ENCODE measurements at places on chromosomes 11 and 22.

- DNase-seq, result no peak
Observed at GRCh38 chr11:64070314-64070681, 34.6 kb downstream of the FLRT1 start.

- no peak for DNase-seq
Observed at GRCh38 chr11:75938543-75938942, 123.5 kb downstream of the UVRAG start.

- no peak for DNase-seq
Observed at GRCh38 chr11:118587952-118588351, 15.7 kb downstream of the ARCN1 start.

- no peak for DNase-seq
Observed at GRCh38 chr11:115720602-115721245, 216.5 kb upstream of the CADM1 start.

GRCh38 chr11:35154952-35155351 lies 16.0 kb downstream of the CD44 start:
- no peak for DNase-seq

DNA sequence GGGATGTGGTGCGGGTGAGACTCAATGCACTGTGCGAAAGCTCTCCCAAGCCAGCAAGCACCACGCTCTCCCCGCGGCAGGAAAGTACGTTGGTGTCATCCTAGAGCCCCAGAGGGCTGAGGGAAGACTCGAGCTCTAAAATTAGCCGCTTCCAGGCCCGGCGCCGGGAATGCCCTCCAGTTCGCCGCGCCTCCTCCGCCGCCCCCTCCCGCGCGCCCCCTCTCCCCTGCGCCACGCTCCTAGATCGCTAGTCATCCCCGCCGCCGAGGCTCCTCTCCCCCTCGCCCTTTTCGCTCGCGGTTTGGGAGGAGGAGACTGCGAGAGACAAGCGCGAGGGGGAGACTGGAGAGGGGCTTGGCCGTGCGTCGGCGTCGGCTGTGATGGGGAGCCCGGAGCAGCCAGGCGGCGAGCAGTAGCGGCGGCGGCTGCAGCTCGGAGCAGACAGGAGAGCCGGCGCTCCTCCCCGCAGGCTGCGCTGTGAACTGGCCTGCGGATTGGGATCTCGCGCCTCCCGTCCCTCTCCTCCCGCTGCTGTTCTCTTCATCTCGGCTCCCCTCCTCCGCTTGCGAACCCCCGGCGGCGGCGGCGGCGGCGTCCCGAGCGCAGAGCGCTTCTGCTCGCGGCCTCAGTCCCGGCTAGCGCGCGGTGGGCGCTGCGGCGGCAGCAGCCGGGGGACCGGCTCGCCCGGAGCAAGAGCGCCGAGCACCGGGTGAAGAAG lies at the start of gene FAT3:
FAT3 (plus strand) TSS at position 412 of the 718 bp plus-strand sequence. CDS start 127,295 bp downstream, outside the sequence.
- no peak for DNase-seq

DNA sequence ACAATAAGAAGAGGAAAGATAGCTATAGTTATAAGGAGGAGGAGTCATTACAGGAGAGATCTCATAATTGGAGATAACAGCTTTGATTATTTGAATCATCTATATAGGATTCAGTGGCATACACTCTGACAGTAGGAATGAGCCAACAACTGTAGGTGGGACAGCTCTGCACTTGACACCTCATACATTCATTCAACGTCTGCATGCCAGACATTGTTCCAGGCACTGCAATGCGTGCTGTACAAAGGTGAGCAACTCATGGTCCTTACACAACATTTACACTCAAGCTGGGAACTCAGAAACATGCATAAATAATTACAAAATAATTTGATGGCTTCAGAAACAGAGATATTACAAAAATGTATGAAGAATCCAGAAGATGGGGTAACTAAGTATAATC lies 154.3 kb downstream of the MSANTD4 start:
- no peak for DNase-seq

- no peak for DNase-seq
Observed at GRCh38 chr22:38704654-38705234, 1.0 kb upstream of the GTPBP1 start.

GRCh38 chr11:34216706-34217105 lies 111.3 kb downstream of the NAT10 start:
- DNase-seq, result no peak

All from NCI-H1694 (cell line).